Hematopoietic multipotent progenitor cell treated with erythropoietin and hydrocortisone succinate and interleukin-3 and kit ligand, for 6 days (in vitro differentiated cells): ENCODE measurements at places on chromosomes 16 and 17.

GRCh38 chr17:50055055-50055425 lies 870 bp upstream of the ITGA3 start:
- no peak for DNase-seq

- no peak for DNase-seq
Observed at GRCh38 chr16:46926470-46927225, 42.5 kb downstream of the GPT2 start.

- peak; percentile 1 for DNase-seq
Observed at GRCh38 chr16:8087597-8088289, 502.6 kb downstream of the TMEM114 start.

DNA sequence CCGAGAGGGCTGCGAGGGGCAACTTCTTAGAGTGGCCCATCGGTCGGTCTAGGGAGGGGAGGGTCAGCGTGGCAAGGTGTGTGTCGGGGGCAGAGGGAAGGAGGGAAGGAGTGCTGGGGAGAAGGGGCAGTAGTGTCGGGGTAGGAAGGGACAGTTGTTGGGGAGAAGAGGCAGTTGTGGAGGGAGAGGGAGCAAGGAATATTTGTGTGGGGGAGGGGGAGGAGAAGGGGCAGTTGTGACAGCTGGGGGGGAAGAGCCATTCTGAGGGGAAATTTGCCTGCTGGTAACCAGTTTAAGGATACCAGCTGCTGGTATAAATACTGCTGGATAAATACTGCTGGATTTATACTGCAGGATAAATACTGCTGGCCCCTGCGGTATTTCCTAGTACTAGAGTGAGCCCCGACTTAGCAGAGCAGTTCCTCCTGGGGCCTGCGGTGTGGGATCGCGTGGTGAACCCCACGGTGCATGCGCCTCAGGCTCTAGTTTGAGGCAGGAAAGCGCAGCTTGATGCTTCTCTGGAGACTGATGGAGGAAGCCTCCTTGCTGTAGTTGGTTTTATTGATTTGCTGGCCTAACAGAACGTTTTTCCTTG lies 309 bp downstream of the DNAH2 start:
- DNase-seq: peak; percentile 66

DNA sequence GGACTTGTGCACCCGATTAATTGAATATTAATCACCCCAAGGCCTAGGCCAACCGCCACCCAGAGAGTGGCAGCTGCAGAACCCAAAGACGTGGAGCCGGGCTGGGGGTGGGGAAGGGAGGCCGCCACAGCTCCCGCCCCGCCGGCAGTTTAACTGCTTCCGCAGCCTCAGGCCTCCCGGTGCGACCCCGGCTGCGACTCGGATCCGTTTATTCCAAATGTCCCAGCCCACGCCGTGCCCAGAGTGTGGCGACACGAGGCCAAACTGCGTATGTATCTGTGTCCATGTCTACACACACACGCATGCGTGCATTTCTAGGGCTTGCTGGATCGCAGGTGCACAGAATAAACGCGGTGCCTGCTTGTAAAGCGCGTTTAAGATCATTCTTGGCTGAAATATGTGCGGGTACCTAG lies 802 bp upstream of the TOB1 start:
- peak; percentile 73 for DNase-seq

DNA sequence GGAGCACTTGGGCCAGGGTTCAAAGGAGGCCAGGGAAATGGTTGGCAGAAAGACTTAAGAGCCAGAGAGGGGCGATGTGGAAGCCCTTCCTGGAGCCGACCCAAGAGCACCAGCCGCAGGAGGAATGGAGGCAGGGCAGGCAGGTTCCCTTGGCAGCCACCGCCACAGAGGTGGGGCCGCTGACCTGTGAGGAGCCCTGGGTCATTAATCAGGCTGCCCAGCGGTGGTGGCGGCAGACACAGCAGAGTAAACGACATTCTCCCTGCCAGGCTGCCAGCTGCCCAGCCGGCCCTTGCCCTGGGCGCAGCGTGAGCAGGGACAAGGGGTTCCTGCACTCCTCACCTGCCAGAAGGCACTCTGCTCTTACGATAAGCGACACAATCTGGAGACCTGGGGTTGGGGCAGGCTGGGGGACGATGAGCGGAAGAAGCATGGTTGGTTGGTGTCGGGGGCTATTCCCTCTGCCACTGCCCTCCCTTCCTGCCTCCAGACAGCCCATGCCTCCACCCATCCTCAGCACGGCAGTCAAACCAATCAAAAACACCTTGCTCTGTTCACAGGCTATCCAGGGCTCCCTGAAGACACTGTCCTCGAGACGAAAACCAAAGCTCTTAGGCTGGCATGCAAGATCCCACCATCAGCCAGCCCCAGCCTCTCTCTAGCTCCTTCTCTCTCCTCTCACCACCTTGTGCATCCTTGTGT lies 40.9 kb downstream of the PLXDC1 start:
- DNase-seq: no peak

GRCh38 chr16:24966031-24966430 lies 49.1 kb downstream of the ARHGAP17 start:
- no peak for DNase-seq

GRCh38 chr16:2523801-2524231 lies 3.6 kb downstream of the AMDHD2 start:
- DNase-seq: no peak

DNA sequence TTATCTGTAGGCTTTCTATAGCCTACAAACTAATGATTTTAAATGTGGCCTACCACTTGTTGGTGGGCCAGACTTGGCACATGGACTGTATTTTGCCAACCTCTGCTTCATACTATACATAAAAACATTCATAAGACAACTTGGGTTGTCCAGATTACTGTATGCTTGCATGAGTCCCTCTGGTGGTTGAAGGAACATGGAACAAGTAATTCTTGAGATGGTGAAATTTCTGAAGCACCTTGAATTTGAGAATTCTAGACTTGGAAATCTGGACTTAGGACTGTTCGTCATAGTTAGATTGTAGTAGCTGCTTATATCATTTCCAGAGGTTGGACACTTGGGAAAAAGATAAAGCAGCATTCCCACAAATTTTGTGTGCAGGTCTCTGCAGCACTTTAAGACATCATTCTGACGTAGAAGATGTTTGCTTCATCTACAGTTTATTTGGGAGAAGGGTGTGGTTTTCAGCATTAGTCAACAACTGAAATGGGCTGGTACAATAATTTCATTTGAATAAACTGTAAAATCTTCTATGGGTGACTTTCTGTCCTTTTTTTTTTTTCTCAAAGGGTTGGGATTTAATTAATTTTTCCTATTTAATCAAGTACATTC lies 31.2 kb downstream of the NFATC3 start:
- DNase-seq: peak; percentile 74

DNA sequence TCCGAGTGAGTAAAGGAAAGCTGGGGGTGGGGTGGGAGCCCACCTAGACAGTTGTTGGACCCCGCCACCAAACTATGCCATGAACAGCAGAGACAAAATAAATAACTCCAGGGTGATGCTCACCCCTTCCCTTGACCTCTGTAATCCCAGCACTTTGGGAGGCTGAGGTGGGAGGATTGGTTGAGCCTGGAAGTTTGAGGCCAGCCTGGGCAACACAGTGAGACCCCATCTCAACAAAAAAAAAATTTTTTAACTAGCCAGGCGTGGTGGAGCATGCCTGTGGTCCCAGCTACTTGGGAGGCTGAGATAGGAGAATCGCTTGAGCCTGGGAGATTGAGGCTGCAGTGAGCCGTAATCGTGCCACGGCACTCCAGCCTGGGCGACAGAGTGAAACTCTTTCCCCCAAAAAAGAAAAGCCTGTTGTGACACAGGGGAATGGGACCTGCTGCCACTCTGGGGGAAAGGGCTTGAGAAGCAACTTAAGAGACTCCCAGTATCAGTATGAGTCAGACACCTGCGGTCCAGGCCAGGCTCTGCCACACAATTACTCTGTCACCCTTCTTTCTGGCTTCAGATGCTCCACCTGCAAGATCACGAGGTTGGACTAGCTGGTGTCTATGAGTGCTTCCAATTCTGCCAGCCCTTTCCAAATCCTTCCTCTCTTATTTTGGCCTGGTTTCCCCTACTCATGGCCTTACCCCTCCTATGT lies 5.0 kb downstream of the SGCA start:
- no peak for DNase-seq

GRCh38 chr17:49727380-49727779 lies 19.6 kb upstream of the SLC35B1 start:
- no peak for DNase-seq

GRCh38 chr17:34764716-34765115 lies 185.3 kb downstream of the TMEM132E start:
- DNase-seq: no peak

DNA sequence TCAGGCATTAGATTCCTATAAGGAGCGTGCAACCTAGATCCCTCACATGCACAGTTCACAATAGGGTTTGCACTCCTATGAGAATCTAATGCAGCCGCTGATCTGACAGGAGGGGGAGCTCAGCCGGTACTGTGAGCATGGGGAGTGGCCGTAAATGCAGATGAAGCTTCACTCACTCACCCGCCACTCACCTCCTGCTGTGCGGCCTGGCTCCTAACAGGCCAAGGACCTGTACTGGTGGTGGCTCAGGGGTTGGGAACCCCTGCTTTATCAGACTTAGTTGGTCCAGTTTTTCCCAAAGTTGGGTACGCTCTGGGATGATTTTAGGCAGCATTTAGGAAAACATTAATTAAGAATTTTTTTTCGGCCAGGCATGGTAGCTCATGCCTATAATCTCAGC lies 103.8 kb downstream of the MARF1 start:
- no peak for DNase-seq
